Lung (tissue), 17 donors: ENCODE measurements at places on chromosomes 3 and 15. TPM values are rescaled to one million over a fixed set of nuclear protein-coding genes. Genes with fewer than 3 reads are reported as not detected.

TLR9 gene
- 0.37 TPM for polyA plus RNA-seq

XIRP1 gene
- 0.81 TPM for polyA plus RNA-seq

- peaks cover 1% of the 10 kb centered on the region for H3K36me3 ChIP-seq
- no peaks in the 10 kb centered on the region for H3K27me3 ChIP-seq
- peak; percentile 82 for DNase-seq
- H3K4me3 ChIP-seq: no peak overlapping the region
- peaks cover 3% of the 10 kb centered on the region for H3K4me1 ChIP-seq
Observed at GRCh38 chr3:134473868-134474546, 11.8 kb downstream of the ANAPC13 start.

DNA sequence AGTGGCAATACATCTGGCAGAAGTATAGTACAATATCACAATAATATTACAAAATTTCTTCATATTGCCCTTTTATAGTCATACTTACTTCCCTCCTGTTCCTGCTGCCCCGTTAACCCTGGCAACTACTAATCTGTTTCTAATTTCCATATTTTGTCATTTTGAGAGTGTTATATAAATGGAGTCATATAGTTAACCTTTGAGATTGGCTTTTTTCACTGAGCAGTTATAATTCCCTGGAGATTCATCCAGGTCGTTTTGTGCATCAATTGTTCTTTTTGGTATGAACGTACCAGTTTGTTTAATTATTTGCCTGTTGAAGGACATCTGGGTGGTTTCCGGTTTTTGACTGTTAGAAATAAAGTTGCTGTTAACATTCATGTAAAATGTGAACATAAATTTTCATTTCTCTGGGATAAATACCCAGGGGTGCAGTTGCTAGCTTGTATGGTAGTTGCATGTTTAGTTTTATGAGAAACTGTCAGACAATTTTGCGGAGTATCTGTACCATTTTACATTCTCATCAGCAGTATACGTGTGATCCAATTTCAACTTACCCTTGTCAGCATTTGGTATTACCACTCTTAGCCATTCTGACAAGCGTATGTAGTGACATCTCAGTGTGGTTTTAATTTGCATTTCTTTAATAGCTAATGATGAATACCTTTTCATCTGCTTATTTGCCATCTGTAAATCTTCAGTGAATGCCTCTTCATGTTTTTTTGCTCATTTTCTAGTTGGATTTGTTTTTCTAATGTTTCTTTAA is 32.2 kb upstream of the IL20RB start:
- H3K27me3 ChIP-seq: no peaks in the 10 kb centered on the region
- no peak for DNase-seq
- H3K36me3 ChIP-seq: peaks cover 2% of the 10 kb centered on the region
- H3K4me1 ChIP-seq: no peaks in the 10 kb centered on the region

DNA sequence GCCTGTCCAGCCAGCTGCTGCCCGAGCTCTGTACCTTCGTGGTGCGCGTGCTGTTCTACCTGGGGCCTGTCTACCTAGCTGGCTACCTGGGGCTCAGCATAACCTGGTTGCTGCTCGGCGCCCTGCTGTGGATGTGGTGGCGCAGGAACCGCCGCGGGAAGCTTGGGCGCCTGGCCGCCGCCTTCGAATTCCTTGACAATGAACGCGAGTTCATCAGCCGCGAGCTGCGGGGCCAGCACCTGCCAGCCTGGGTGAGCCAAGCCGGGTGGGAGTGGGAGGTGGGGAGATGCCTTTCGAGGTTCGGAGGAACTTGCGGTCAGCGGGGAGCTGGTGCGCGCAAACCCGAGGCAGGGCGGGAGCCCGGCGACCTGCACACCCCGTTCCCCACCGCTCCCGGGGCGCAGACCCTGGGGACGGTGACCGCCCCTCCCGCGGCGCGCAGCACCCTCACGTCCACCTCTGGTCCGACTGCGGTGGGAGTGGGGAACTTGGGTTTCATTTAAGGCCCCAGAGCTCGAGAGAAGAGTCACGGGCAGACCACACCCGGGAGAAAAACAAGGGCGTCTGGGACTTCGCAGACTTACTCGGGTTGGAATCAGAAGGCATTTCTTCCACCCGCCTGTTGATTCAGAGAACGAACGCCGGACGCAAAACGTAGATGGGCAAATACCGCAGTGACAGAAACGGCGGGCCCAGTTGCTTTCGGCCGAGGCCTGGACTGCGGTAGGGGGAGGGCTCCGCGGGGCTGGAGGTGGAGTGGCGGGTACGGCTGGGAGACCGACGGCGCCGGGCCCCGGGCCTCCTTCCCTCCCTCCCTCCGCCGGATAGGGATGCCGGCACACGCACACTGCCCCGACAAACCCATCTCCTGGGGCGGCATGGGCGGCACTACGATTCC is 708 bp downstream of the ESYT3 start:
- peaks cover 9% of the 10 kb centered on the region for H3K4me1 ChIP-seq
- peak; percentile 21 for DNase-seq
- no peaks in the 10 kb centered on the region for H3K36me3 ChIP-seq
- H3K4me3 ChIP-seq: peak overlapping the region; percentile 75
- no peak overlapping the region for H3K27ac ChIP-seq

DNA sequence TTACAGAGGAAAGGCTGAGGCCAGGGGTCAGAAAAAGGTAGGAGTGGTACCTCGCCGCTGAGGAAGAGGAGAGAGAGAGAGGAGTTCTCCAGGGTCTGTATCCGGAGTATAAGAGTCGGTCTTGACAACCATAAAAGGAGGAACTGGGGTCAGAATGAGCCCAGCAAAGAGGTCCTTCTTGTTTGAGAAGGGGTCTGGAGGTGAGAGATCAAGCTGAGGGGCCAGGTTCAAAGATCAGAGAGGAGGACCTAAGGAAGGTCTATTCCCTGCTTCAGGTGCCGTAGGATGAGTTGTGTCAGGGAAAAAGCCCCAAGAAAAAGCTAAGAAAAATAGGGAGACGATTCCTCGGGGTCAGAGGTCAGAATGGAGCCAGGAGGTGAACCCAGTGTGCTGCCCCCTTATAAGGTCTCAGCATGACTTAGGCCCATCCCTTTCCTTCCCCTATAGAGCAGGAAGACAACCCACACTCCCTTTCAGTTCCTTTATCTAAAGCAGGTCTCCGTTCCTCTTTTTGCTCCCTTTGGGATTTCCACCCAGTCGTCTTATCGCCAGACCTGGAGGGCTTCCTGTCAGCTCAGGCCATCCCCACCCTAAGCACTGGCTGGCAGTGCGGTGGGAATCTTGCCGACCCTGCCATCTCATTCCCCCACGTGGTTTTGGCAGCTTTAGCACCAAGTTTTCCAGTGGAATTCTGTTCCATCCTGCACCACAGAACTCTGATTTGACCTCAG is 651 bp downstream of the MTMR14 start:
- peaks cover 10% of the 10 kb centered on the region for H3K4me1 ChIP-seq
- H3K36me3 ChIP-seq: peaks cover 20% of the 10 kb centered on the region
- H3K4me3 ChIP-seq: peak overlapping the region; percentile 96
- H3K27me3 ChIP-seq: no peaks in the 10 kb centered on the region
- DNase-seq: peak; percentile 3

DNA sequence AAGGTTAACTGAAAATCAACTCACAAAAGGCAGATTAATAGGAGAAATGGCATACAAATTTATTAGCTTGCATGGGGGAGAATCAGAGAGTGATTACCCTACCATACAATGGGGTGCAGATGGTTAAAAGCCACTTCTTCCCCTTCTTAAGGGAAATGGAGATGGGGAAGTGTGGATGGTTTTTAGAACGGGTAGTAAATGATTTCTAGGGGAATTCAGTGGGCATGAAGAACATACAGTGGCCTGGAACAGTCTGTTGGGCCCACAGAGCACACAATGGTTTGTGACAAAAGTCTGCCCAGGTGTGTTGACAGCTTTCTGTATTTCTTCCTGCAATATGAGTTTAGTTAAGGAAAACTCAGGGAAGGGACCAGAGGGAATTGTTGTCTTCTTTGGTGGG is 61.0 kb downstream of the C3orf80 start:
- H3K27ac ChIP-seq: no peak overlapping the region
- no peak overlapping the region for H3K4me3 ChIP-seq
- H3K4me1 ChIP-seq: no peaks in the 10 kb centered on the region
- no peak for DNase-seq
- H3K36me3 ChIP-seq: no peaks in the 10 kb centered on the region
- H3K27me3 ChIP-seq: no peaks in the 10 kb centered on the region

DNA sequence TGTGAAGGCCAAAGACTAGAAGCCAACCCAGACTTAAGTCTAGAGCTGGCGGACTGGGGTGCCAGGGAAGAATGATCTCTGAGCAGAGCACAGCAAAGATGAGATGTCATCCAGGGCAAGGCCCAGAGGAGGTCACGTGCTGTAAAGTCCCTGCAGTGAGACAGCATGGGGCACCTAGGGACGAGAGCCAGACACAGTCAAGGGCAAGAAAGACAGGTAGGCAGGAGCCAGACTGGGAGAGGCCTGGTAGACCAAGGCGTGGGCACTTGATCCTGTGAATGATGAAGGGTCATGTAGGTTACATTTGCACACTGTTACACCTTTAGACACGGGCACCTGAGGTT is 379.7 kb upstream of the PROK2 start:
- no peak for DNase-seq
- H3K36me3 ChIP-seq: no peaks in the 10 kb centered on the region
- H3K4me3 ChIP-seq: no peak overlapping the region
- H3K27me3 ChIP-seq: no peaks in the 10 kb centered on the region
- peaks cover 2% of the 10 kb centered on the region for H3K4me1 ChIP-seq

DNA sequence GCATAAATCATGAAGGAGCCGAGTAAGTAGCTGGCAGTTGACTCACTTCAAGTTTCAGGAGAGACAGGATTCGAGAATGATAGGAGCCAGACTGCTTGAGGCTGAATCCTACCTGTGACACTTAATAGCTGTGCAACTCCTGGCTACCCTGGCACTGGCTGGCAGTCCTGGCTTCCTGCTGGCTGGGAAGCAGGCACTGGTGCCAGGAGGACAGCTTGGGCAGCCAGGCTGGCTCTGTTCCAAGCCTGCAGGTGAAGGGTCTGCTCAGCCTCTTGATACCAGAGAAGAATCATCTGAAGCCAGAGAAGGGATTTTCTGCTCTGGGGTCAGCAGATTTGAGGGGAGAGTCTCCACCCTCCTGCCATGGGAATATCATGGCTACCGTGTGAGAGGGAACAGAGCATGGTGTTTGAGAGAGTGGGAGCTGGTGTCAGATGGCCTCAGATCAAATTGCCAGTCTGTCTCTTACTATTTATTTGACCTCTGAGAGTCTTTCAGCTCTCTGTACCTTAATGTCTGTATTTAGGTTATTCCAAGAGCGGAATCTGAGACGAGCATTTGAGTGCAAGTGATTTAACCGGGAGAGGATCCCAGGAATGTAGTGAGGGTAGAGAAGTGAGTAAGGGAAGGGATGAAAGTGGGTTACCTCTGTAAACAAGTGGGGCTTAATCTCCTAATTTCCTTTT is 4.4 kb upstream of the XIRP1 start:
- DNase-seq: no peak
- H3K36me3 ChIP-seq: no peaks in the 10 kb centered on the region
- H3K4me1 ChIP-seq: no peaks in the 10 kb centered on the region
- no peak overlapping the region for H3K27ac ChIP-seq
- H3K27me3 ChIP-seq: no peaks in the 10 kb centered on the region
- no peak overlapping the region for H3K4me3 ChIP-seq

- no peaks in the 10 kb centered on the region for H3K27me3 ChIP-seq
- H3K36me3 ChIP-seq: no peaks in the 10 kb centered on the region
- no peak for DNase-seq
Observed at GRCh38 chr3:122245513-122246174, 62.2 kb downstream of the CASR start.

DNA sequence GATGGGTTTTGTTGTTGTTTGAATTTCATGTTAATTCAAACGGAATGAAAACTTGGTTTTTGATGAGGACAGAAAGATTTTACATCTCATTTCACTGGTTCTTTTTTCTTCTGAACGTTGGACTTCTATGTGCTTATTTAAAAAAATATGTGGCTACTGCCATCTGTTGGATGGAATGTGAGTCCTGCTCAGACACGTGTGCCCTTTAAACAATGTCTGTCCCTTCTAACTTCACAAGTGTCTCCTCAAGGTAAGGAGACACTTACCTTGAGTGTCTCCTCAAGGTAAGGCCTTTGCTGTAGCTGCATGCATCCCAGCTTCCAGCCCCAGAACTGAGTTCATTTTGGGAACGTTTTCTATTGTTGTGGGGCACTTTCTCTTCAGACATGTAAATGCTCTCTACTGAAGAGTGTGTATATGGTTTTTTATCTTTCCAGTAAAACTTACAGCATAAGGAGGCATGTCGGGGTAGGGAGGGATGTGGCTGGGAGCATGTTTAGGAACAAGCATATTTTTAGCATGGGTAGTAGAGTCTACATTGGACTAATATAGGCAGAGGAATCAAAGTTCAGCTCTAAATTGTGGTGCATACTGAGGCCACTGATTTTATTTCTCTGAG is 63.1 kb upstream of the UBE3A start:
- DNase-seq: peak; percentile 75
- H3K4me1 ChIP-seq: no peaks in the 10 kb centered on the region
- H3K4me3 ChIP-seq: no peak overlapping the region
- no peak overlapping the region for H3K27ac ChIP-seq
